Activated CD8-positive, alpha-beta memory T cell treated with anti-CD3 and anti-CD28 coated beads, Interleukin-2, amount 10 ng/mL, durations not matched to agents 7 days and 5 days (primary cell): ENCODE measurements at places on chromosomes 12 and 14.

- DNase-seq = no peak
Measured at GRCh38 chr12:105705235-105705634, 374.7 kb downstream of the C12orf75 start.

DNA sequence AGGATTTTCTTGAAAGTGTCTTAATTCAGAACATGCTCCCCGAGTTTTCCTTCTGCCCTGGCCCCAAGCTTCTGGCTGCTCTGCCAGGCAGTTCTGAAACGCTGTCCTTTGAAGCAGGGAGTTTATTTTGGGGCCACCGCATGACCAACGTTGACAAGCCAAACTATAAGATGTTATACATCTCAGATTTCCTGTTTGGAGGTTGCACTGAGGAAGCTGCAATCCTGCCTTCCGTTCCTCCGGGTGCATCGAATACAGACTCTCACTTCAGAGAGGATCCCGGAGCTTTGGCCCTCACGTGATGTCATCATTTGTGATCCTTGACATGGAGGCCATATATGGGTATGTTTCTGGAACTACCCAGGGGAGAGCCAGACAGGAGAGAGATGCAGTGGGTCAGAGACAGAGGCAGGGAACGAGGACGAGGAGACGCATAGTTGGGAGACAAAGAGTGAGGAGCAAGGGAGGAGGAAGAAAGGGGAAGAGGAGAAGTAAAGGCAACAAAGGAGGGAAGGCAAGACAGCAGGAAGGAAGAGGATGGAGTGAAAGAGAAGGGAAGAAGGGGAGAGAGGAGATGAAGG is at the start of gene ASB2:
Gene ASB2 (minus strand): TSS at position 94 of the 581 bp plus-strand sequence. CDS start 12,031 bp downstream, outside the sequence.
- peak; percentile 79 for DNase-seq

- no peak for DNase-seq
Measured at GRCh38 chr14:67584978-67585377, 15.1 kb downstream of the PIGH start.

GRCh38 chr12:45773747-45774146 is 44.2 kb downstream of the ARID2 start:
- no peak for DNase-seq

- DNase-seq = no peak
Measured at GRCh38 chr14:44620121-44621019, 113.3 kb upstream of the FSCB start.
